ENCODE measurements at places on chromosomes 2 and 18. TPM values are rescaled to one million over a fixed set of nuclear protein-coding genes. Genes with fewer than 3 reads are reported as not detected.

DNA sequence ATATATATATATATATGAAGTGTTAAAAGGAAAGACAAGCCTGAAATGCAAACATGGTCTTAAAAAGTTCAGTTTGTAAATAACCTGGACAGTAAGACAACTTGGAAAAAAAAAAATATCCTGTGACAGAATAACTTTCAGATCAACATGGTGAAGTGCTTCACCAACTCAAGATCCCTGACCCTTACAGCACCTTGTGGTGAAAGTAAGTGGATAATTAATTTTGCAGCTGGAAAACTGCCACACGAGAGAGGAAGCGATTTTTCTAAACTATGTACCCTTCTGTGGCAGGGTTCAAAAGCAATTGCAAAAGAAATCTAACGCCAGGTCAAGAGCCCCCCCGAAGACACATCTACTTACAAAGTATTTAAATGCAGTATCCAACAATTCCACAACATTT is 95.8 kb downstream of the PAX3 start:
- DNase-seq = no peak

DNA sequence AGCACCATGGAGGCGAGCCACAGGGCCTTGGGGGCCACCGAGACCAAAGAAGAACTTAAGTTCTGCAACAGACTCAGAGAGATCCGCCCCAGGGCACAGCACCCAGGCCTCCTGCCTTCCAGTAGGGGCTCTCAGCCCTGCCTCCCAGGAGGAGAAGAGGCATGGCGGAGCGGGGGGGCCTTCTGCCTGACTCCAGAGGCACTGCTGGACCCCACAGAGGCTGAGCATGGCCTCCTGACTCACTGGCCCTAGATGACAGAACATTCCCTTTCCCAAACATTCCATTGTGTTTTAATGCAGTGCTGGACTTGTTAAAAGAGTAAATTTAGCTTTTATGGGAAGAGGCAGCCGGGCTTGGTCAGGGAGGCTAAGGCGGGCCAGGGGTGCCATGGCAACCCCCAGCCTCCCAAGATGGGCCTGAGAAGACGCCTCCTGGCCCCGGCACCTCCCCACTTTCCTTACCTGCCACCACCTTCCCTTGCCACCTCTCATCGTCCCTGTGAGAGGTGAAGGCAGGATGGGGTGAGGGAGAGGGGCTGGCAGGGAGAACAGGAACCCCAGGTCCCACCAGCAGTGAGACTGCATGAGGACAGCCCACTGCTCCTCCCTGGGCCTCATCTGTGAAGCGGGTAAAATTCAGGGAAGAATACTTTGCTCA is 65.4 kb downstream of the SMAD7 start:
- DNase-seq = peak; percentile 40

The EFHD1 gene
- 24.3 TPM for total RNA-seq

The GREB1 gene
- 9.0 TPM for total RNA-seq

The CEBPZ gene
- 30.1 TPM for total RNA-seq

GRCh38 chr2:21438949-21439348 is 315.2 kb downstream of the TDRD15 start:
- DNase-seq = no peak

The INPP4A gene
- total RNA-seq = 16.8 TPM

The ABCG5 gene
- total RNA-seq = not detected

GRCh38 chr2:69801745-69802290 is 27.6 kb upstream of the GMCL1 start:
- no peak for DNase-seq

DNA sequence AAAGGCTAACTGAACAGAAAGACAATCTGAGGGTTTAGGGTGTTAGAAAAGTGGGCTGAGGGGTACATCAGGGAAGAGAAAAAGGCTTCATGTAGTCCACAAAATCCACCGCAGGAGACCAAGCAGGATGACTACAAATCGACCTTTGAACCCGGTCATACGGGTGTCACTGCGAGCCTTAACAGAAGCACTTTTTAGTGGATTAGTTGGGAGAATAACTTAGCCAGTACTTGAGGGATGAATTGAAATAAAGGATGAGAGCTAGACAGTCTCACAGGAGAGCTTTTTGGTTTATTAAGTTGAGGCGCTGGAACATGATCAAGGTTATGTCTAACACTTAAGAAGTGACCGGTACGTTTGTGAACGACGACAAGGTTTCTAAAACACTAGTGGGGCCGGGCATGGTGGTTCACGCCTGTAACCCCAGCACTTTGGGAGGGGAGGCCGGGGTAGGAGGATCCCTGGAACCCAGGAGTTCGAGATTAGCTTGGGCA is 217.7 kb downstream of the MCFD2 start:
- no peak for DNase-seq

- DNase-seq = no peak
Observed at GRCh38 chr2:175847128-175847527, 154.9 kb downstream of the LNPK start.

DNA sequence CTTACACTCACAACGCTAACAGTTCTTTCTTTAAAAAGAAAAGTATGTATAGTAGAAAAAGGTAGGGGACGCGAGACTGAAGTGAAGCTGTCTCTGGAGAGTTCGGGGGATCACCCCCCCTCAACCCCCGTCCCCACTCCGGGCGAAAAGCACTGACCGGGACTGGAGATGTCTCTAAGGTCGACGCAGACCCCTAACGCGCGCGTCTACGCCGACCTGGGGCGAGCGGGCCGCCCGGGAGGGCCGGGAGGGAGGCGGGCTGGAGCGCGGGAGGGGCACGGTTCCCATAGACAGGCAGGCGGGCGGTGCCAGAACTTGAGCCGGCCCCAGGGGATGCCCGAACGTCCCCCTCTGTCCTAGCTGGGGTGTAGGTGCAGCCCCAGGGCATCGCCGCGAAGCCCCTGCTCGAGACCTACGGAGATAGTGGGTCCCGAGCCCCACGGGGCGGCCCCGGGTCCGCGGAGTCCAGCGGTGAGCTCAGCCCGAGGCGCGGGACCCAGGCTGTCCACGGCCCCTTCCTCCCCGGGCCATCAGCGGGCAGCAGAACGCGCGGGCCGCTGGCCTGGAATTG is 82.2 kb downstream of the CHRNA1 start:
- peak; percentile 66 for DNase-seq

Data from Right ventricle myocardium superior (tissue), 1 donor.